CD4-positive, alpha-beta T cell treated with Interleukin-4 for 1 hour (primary cell): ENCODE measurements at places on chromosomes 5 and 9.

- DNase-seq: no peak
Measured at GRCh38 chr5:32551865-32552264, 33.5 kb upstream of the SUB1 start.

GRCh38 chr5:7446913-7447312, 51.0 kb downstream of the ADCY2 start:
- DNase-seq: no peak

GRCh38 chr5:180180846-180181245, 28.2 kb downstream of the RASGEF1C start:
- DNase-seq: no peak

- DNase-seq: no peak
Measured at GRCh38 chr9:21782205-21782604, 20.2 kb upstream of the MTAP start.

DNA sequence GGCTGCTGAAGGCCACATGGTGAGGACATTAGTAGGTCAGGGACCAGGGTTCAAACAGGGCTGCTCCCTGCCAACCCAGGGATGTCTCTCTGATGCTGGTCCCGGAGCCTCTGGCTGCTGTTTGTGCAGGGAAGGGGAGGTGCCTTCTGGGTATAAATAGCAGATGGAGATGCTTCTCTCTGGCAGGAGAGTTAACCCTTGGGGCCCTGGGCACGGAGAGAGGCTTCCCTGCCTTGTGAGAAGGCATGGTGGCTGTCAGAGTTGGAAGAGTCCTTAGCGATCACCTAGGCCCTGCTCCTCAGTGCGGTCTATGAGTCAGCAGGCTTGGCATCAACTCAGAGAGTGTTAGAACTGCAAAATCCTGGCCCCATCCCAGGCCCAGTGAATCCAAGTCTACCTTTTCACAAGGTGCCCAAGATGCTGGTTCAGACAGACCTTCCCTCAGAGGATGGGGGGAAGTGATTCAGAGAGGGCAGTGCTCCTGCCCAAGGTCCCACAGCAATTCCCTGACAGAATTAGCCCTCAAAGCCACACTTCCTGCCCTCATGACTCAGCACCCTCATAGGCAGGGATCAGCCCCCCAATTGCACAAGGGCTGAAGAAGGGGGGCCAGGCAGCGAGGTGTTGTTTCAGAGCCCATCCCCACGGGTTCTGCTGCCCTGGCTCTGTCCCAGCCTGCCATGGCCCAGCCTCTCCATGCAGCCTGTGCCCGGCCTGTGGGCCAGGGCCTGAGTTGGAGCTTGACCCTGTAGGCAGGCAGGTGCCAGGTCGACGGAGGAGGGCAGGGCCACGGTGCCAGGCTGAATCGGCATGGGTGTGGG, 25.6 kb downstream of the CAMK2A start:
- DNase-seq: no peak

GRCh38 chr9:2210201-2210600, 195.1 kb downstream of the SMARCA2 start:
- DNase-seq: no peak

DNA sequence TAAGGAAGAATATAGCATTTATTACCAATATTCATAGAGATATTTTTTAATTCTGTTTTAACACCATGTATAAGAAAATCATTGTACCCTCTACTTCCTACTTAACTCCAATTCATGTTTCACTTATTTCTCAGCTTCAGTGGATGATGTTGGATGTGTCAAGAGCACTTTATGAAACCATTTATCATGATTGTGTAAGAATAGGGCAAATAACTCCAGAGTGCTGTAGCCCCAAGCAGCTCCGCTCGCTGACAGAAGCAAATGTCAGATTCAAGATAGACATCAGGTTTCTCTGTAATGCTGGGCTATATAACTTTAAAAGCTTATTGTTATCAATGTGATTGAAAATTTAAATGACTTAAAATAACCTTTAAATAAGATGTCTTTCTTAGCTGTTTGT, 50.4 kb downstream of the MAST4 start:
- DNase-seq: no peak

- no peak for DNase-seq
Measured at GRCh38 chr5:21154526-21154925, 1166.5 kb upstream of the CDH18 start.

GRCh38 chr5:74865256-74865803, 857 bp downstream of the FAM169A start:
- DNase-seq: no peak

- no peak for DNase-seq
Measured at GRCh38 chr5:16791036-16791705, 144.9 kb downstream of the MYO10 start.

DNA sequence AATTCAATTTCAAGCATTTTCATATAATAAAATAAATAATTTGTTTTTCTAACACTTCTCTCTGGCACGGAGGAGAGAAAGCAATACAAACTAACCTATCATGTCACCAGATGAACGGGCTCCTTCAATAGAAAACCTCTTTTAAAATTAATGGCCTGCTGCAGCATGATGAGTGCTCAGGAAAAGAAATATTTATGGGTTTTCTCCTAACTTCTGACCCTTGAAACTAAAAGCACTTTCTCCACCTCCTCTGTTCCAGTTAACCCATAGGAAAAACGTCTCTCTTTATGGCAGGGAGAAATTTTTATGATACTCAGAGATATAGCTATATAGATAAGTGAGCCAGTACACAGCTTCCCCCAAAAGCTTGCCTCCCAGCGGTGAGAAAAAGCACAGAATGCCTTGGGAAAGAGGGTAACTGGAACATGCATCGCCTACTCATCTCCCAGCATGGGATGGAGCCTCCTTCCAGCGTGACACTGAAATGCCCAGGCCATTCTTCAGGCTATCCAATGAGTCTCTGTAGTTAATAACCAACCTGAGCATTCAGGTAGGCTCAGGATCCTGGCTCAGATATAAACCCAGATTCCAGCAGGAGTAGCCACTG, 963.0 kb upstream of the DMAC1 start:
- no peak for DNase-seq

DNA sequence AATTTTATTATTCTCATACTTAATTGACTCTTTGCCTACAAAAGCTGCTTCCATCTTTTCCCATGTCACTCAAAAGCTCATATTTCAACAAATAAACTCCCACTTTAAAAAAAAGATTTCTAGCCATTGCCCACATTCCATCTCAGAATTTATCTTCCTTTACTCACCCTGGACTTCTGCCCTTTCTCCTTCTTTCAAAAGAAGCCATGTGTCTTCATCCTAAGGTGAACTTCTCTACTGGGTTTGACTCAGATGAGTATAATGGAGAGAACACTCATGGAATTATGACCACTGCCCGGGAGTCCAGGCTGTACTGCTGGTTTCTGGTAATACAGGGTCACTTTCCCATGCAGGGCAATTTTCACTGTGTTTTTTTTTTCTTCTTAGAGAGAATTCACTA, 548.5 kb upstream of the ZNF462 start:
- DNase-seq: no peak

DNA sequence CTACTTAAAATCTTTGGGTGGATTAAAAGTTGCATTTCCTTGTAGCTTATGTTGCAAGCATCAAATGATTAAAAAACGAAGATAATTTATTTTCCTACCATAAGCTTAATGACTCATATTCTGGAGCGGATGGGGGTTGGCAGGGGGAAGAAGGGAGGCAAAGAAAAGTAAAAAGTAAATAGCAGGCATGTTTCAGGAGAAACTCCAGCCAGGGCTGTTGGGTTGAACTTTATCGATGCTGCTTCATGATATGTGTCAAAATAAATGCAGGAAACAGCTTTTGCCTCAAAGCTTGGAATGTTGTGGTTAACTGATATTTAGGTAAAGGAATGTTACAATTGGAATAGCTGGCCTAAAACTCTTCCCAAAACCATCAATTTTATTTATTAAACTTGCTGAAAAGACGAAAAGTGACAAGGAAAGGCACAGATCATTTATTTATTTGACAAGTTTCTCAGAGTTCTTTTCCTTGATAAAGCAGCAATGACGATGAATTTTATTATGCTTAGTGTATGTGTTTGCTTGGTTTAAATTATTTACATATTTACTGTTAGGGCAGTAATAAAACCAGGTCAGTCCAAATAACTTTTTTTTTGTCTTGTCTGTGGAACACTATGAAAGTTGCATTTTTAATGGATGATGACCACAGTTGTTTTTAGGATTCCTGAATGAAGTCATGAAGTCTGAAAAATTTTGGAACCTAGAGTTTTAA, 177.9 kb downstream of the PCSK1 start:
- DNase-seq: no peak

GRCh38 chr5:82376307-82376706, 98.2 kb upstream of the RPS23 start:
- no peak for DNase-seq

GRCh38 chr5:175444905-175445456, 999 bp upstream of the DRD1 start:
- no peak for DNase-seq

- peak; percentile 80 for DNase-seq
Measured at GRCh38 chr9:297104-297972, 82.7 kb downstream of the DOCK8 start.

- DNase-seq: no peak
Measured at GRCh38 chr9:127588740-127589506, 23.2 kb upstream of the STXBP1 start.

DNA sequence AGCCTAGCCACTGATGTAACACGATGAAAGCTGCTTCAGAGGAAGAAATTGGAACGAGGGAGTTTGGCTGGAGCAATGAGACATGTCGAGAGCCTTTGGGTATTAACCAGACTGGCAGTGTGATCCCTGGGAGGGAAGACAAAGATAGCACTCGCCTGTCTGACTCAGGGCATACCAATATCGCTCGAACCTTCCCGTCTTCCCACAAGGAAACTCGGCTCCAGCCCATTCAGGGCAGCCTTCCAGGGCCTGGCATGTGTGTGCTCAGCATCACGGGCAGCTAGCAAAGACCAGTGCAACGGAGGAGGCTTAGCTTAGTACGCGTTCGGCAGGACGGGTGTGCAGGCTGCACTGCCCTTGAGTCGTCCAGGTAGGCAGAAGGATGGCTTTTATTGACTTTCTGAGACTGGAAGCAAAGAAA, 356.9 kb upstream of the WWC1 start:
- DNase-seq: no peak

DNA sequence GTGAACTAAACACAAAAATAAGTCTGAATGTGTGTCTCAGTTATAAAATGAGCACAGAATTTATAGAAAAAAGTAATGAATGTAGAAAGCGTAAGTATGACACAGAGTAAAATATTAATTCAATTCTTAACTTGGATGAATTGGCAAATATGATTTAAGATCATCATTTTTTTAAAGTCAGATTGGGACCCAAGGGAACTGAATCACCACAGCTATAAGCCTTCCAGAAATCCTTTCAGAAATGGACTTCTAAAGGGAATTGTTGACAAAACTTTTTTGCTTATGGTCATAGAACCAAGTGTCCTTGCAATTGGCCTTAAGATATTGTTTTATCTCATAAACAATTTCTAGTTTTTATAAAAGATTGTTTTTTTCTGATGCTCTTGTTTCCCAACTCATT, 495.1 kb upstream of the DAB2 start:
- no peak for DNase-seq
